ENCODE measurements at places on chromosomes 1 and 21.

GRCh38 chr1:80825067-80825466, 975.7 kb upstream of the ADGRL2 start:
- no peak for DNase-seq

GRCh38 chr1:198845851-198846250, 207.0 kb downstream of the PTPRC start:
- peak; percentile 67 for DNase-seq

- peak; percentile 66 for DNase-seq
Observed at GRCh38 chr1:48007047-48007446, 9.9 kb upstream of the TRABD2B start.

GRCh38 chr1:227947676-227948492, at the start of gene WNT9A:
Gene WNT9A, minus strand, starts transcription at chr1:227947932. Its CDS starts 45 bp downstream, at chr1:227947887.
- DNase-seq = peak; percentile 52

- DNase-seq = peak; percentile 40
Observed at GRCh38 chr1:54327386-54328065, 78.7 kb downstream of the SSBP3 start.

DNA sequence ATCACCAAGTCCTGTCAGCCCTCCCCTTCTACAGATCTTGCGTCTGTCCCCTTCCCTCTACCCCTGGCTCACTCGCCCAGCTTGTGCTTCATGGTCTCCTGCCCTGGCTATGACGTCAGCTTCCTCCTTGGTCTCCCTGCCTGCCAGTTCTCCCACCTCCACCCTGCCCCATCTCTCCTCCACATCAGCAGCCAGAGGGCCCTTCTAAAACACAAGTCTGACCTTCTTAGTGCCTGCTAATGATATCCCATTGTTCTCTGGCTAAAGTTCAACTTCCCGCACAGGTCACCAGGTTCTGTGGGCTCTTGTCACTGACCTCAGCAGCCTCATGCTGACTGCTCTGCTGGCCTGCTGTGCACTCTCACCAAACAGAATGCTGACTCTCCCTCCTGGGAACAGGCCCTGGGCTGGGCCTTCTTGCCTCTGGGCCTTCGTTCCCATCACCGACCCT, 24.7 kb upstream of the MYCL start:
- no peak for DNase-seq

GRCh38 chr1:158391099-158391498, 8.2 kb downstream of the OR10T2 start:
- DNase-seq = no peak

DNA sequence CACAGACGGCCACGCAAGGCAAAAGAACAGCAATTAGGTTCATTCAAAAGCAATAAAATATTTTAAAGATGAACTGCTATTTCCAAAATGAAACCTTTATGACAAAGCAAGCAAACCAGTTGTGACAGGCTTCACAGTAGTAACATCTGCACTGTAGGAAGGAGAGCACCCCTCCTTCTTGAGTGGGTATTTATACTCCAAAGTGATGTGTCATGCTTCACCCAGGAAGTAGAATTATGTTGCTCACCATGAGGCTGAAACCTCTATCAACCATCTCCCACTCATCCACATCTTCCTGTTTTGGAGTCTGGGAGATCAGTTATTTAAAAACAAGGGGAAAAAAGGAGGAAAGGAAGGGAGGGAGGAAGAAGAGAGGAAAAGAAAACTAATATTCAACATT, 885 bp downstream of the OR2T10 start:
- no peak for DNase-seq

DNA sequence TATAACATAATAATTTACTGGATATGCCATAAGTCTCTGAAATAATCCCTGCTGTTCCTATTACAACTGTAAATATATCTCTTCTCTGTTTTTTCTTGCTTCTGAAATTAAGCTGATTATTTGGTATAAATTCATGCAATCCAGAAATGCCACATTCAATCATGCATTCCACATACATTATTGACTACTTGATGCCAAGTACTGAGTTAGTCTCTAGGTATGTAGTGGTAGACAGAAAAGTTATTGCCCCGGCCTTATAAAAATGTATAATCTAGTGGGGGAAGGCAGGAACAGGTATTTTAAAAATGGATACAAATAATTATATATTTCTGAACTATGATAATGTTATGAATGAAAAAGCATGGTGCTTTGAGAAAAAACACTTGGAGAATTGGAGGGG, 338.6 kb upstream of the SNX7 start:
- DNase-seq = no peak

GRCh38 chr21:26920055-26920454, 46.8 kb downstream of the ADAMTS5 start:
- DNase-seq = peak; percentile 5

- DNase-seq = no peak
Observed at GRCh38 chr1:53074313-53075154, 12.5 kb downstream of the PODN start.

DNA sequence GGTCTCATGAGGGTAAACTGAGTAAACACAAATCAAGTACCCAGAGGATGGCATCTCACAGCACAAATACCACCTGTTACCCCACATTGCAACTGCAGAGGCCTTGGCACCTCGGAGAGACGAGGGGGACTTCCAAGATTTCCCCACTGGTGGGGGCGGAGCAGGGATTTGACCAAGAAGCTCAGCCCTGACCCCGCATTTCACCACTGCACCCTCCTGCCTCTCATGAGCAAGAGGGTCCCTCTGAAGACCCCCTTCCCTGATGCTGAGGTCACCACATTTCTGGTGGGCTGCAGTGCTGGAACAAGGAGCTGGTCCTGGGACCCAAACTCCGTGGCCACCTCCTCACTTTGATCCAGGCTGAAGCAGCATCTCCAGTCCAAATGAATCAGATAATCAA, 342.4 kb downstream of the NPHP4 start:
- no peak for DNase-seq

DNA sequence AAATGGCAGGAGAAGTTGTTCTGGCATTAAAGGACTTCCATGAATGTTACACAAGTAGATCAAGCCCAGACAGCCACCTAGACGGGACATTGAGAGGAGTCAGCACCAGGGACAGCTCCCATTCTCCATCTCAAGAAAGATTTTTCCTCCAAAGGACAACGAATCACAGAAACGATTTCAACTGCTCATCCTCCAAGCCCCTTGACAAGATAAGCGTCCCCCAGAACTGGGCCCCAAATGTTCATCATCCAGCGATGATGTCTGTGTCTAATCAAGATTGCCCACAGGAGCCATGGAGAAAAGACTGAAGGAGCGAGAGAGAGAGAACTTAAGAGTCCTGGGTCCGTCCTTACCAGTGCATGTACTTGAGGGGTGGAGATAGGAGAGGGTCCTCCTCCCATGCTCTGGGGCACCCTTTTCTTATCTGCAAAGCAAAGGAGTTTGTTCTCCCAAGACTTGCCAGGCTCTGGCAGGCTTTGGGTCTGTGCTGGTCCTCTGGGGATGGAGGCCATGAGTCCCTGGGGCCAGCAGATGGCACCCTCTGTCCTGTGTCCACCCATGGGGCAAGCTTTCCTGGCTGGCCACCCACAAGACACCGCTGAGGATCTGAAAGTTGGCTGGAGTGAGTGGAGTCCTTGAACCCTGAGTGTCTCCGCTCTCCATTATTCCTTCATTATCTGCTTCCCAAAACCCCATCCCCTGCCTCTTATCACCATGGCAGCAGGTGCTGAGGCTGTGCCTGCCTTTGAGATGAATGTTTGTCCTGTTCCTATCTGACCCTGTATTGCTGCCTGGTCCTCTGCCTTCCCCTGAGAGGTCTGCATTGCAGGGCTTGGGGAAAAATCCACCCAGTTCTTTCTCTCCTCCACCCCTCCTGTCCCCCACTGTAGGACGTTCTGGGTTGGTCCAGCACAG, 164.6 kb downstream of the ACTL8 start:
- DNase-seq = peak; percentile 44

DNA sequence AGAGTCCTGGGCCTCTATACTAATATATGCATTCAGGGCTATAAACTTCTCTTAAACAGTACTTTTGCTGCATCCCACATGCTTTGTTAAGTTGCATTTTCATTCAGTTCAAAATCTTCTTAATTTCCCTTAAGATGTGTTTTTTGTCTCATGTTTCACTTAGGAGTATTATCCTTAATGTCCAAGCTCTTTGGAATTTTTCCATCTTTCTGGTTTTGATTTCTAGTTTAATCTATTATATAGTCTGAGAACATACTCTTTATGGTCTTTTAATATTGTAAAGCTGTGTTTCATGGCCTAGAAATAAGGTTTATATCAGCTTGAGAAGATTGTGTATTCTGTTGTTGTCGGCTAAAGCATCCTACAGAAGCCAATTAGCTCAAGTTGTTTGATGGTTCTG, 1041.8 kb downstream of the PLA2G4A start:
- DNase-seq = no peak

DNA sequence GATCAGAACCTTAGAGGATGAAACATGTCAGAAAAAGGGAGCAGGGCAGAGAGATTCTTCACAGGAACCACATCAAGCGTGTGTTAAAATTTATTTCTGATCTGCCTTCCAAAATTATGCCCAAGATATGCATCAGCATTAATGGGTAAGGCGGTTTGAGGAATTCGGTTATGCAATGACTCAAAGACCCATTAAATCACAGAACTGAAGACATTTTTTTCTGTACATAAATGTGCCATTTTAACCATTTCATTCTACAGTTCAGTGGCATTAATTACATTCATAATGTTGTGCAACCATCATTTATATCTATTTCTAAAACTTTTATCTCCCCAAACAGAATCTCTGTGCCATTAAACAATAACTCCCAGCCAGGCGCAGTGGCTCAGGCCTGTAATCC, 43.4 kb downstream of the CNST start:
- DNase-seq = no peak

DNA sequence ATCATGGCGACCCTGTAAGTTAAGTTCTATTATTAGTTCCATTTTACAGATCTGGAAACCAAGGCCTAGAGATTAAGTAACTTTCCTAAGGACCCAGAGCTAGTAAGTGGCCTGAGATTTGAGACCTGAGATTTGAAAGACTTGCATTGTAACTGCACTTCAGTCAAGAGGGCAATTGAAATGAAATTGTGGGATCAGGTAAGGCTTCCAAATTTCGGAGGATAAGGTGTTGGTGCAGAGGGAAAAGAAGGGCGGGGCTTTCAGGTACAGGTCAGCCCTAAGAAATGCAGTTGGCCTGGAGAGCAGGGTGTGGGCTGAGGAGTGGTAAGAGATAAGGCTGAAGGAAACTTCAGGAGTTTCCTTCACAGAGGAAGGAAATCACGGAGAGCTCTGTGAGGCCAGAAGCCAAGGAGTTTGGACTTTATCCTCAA, 51.1 kb downstream of the SLC16A1 start:
- no peak for DNase-seq

DNA sequence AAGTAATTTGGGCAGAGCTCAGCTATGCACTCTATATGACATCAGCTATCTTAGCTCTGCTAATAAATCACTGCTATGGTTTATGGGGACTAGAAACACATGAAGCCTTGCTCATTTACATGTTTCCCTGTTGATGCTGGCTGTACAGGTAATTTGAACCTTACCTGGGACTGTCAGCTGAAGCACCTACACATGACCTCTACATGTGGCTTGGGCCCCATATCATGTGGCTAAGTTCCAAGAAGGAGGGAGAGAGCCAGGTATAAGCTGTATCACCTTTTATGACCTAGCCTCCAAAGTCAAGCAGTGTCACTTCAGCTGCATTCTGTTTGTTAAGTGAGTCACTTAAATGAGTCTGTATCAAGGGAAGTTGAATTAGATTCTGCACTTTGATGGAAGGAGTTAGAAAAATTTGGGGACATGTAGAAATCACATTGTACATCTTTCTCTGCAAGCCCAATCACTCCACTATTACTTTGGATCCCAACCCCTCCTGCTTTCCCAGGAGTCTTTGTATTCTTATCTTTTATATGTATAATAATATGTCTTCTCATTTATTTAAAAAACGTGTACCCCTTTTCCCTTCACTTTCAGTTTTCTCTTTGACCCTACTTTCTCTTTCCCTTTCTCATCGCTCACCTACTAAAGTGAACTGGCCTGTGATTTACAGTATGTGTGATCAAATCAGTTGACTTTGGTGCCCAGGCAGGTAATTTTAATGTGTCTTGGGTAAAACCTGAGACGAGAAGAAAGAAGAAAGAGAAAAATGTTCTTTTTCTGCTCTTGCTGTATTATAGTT, 53.4 kb upstream of the PRKACB start:
- DNase-seq = no peak

- DNase-seq = no peak
Observed at GRCh38 chr1:8257621-8258020, 60.3 kb upstream of the SLC45A1 start.

DNA sequence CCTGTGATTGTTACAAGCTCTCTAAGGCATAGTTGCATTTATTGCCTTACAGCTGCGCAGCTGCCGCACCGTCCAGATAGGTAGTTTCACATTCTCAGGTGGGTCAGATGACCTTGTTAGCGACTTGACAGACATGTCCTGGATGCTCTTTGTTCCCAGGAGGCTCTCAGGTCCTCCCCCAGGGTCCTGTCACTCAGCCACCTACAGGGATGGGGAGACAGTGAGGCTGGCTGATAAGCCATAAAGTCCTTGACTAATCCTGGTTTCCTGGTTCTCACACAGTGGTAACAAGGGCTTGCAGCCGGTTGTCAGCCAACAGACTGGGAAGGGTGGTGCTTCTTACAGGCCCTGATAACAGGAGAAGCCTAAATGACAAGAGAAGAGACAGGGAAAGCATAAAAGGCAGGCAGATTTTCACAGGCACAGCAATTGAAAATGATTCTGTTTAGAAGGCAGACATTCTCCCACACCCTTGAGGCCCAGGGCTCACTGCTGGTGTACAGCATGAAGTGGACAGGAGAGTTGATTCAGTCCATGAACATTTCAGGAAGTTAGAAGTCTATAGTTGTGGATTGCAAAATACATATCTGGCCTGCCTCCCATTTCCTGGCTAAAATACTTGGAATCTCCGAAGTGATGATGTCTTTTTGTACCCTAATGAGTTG, 2.9 kb downstream of the ARF1 start:
- peak; percentile 87 for DNase-seq

GRCh38 chr1:56535362-56535761, 44.0 kb downstream of the PLPP3 start:
- DNase-seq = no peak

GRCh38 chr1:151347523-151348246, 633 bp upstream of the RFX5 start:
- peak; percentile 15 for DNase-seq

GRCh38 chr1:77776007-77776700, 3.3 kb upstream of the MIGA1 start:
- DNase-seq = no peak

GRCh38 chr1:174964972-174965361, 34.8 kb upstream of the CACYBP start:
- DNase-seq = peak; percentile 70

- DNase-seq = no peak
Observed at GRCh38 chr1:193979219-193979618, 792.8 kb upstream of the B3GALT2 start.

GRCh38 chr1:36321119-36321951, 2.1 kb downstream of the EVA1B start:
- peak; percentile 75 for DNase-seq

- peak; percentile 3 for DNase-seq
Observed at GRCh38 chr1:237568955-237569354, 321.8 kb downstream of the ZP4 start.

- no peak for DNase-seq
Observed at GRCh38 chr1:94582565-94582964, 41.0 kb upstream of the F3 start.

GRCh38 chr1:116067566-116067890, 43.7 kb upstream of the MAB21L3 start:
- DNase-seq = peak; percentile 86

- DNase-seq = no peak
Observed at GRCh38 chr1:231705806-231706760, 79.5 kb downstream of the DISC1 start.

GRCh38 chr1:178962853-178963711, 62.6 kb upstream of the FAM20B start:
- no peak for DNase-seq
